ENCODE measurements at places on chromosomes 3 and 15.

- DNase-seq: peak; percentile 90
Observed at GRCh38 chr3:25448750-25449692, 21.0 kb downstream of the RARB start.

GRCh38 chr15:68340726-68341671 lies 63.5 kb downstream of the FEM1B start:
- DNase-seq: no peak

GRCh38 chr15:61295239-61295638 lies 66.1 kb upstream of the RORA start:
- DNase-seq: no peak

- DNase-seq: no peak
Observed at GRCh38 chr3:147415874-147416273, 6.7 kb downstream of the ZIC1 start.

GRCh38 chr15:44300572-44300971 lies 12.1 kb downstream of the GOLM2 start:
- DNase-seq: no peak

GRCh38 chr3:25574172-25574765 lies 90.4 kb downstream of the TOP2B start:
- DNase-seq: no peak

GRCh38 chr3:66354001-66354400 lies 133.2 kb downstream of the SLC25A26 start:
- DNase-seq: no peak

GRCh38 chr15:101411085-101411484 lies 78.4 kb downstream of the PCSK6 start:
- no peak for DNase-seq

- no peak for DNase-seq
Observed at GRCh38 chr3:147311716-147312115, 94.6 kb downstream of the ZIC4 start.

DNA sequence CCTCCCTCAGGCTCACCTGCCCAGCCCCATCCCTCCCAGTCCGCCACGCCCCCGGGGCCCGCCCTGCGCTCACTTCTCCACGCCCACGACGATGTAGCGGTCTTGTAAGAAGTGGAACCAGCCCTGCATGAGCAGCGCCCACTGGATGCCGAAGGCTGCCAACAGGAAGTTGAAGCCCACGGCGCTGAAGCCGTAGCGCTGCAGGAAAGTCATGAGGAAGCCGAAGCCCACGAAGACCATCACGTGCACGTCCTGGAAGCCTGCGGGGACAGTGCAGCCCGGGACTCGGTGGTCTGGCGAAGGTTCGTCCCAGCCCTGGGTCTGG lies 9.7 kb downstream of the RHCG start:
- DNase-seq: peak; percentile 56

DNA sequence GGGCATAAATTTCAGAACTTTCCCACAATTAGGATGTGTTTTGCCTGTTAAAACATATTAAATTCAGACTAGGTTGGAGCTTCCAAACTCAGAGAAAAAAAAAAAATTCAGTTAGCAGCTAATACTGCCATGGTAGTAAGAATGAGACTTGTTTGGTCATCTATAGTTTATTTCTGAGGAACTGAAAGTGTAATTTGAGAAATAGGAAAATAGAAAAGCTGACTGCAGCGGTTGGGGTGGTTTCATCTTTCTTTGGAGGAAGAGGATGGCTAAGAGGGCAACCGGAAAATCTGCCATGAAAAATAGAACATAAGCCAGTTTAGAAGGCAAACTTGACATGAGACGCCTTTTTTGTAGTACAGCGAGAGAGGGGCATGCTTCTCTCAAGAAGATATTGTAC lies 371.2 kb upstream of the ROBO2 start:
- DNase-seq: no peak

- no peak for DNase-seq
Observed at GRCh38 chr3:98754483-98754882, 8.7 kb upstream of the ST3GAL6 start.

DNA sequence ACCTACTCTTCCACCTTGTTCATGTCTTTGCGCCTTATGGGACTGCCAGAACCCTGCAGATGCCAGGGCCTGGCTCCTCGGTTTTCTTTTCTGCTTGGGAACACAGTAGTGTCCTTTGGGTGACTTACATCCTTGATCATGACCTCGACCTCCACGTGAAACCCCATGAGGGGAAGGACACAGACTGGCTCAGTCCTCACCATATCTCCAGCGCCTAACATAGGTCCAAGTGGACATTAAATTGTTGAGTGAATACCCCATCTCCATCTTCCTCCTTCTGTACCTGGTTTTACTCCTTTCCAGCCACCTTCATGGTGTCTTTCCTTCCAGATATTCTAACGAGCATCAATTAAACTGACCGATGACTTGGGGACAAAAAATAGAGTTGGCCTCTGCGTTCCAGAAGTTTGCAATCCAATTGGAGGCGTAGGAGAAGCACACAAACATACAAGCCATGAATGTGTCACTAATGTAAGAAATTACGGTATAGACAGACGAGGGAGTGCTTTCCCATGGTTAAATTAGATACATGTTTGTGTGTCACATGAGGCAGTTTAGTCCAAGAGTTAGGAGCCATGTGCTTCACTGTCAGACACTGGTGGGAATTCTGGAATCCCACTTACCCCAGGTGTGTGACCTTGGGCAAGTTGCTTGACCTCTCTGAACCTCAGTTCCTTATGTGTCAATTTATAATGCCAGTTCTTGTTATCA lies 907 bp upstream of the HERC1 start:
- DNase-seq: no peak

- peak; percentile 63 for DNase-seq
Observed at GRCh38 chr15:43441316-43441715, 51.6 kb downstream of the TP53BP1 start.

DNA sequence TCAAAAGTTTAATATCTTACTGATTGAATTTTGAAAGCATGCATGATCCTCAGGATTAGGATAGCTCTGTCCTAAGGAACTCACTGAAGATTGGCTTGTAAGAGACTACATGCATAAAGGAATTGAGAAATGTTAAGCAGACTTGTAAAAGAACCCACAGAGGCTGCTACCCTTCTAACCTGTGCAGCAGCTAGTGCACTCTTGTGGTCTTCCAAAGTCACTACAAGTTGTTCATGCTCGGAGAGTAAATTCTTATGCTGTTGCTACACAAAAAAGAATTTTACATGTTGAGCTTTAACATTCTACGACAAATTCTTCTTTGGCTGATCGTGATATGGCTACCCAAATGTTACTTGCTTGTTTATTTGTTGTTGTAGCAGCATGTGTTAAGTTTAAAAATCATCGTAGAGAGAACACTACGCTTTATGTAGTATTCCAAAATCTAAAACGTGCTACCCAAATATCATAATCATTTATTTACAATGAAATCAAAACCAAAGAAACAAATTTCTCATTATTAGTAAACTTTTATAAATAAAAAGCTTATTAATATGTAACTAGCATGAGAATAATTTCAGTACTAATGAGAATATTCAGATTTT lies 55.0 kb downstream of the GOLIM4 start:
- DNase-seq: peak; percentile 74

- DNase-seq: no peak
Observed at GRCh38 chr3:127821394-127821793, 921 bp downstream of the MGLL start.

DNA sequence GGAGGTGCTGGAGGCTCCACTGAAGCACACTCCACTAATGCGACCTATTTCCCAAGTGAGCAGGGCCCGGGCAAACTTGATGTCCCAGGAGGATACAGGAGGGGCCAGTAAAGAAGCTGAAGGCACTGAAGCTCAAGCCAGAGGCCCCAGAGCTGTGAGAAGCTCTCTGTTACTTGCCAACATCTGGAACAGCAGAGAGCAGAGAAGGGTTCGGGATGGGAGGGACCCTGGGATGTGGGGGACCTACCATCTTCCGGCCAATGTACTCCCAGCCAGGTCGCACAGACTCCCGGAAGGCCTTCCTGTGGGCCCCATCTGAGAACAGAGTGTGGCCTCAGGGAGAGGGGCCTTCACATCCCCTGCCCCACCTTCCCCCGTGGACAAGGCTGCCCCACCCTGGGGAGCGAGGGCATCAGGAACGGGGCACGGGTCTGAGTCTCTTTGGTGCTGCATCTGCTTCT lies 3.1 kb downstream of the HHATL start:
- DNase-seq: no peak

- peak; percentile 29 for DNase-seq
Observed at GRCh38 chr15:60301024-60301423, 96.8 kb downstream of the ANXA2 start.

GRCh38 chr3:57943525-57944495 lies 64.4 kb upstream of the FLNB start:
- no peak for DNase-seq

DNA sequence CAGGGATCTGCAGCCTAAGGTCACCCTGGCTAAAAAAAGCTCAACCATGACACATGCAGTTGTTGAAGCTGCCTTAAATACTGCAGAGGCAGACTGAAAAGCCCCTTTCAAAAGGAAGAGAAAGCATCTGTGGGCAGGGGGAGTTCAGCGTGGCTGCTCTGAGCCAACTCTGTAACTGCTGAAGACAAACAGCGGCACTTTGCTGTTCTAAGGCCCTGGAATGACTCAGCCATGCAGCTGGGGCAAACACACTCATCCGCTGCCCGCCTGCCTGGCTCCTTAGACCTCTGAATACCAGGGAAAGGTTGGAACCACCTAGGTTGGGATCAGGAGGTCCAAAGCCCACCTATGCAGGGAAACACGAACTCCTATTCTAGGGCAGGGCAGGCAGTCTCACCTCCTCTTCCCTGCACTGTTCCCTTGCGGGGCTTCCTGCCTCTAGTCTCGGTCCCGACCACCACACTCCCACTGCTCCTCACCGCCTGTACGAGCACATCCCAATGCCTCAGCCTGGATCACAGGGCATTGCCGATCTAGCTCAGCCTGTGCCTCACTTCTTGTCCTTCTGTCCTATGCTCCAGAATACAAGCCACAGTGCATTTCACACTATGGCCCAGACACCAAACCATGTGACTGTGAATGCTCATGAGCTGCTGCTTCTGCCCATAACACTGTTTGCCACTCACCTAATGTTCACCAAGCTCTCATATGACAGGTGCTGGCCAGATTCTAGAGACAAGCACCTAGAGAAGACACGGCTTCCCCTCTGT lies 6.6 kb upstream of the MUSTN1 start:
- DNase-seq: no peak

- no peak for DNase-seq
Observed at GRCh38 chr3:197807969-197808587, 17.0 kb downstream of the LRCH3 start.

DNA sequence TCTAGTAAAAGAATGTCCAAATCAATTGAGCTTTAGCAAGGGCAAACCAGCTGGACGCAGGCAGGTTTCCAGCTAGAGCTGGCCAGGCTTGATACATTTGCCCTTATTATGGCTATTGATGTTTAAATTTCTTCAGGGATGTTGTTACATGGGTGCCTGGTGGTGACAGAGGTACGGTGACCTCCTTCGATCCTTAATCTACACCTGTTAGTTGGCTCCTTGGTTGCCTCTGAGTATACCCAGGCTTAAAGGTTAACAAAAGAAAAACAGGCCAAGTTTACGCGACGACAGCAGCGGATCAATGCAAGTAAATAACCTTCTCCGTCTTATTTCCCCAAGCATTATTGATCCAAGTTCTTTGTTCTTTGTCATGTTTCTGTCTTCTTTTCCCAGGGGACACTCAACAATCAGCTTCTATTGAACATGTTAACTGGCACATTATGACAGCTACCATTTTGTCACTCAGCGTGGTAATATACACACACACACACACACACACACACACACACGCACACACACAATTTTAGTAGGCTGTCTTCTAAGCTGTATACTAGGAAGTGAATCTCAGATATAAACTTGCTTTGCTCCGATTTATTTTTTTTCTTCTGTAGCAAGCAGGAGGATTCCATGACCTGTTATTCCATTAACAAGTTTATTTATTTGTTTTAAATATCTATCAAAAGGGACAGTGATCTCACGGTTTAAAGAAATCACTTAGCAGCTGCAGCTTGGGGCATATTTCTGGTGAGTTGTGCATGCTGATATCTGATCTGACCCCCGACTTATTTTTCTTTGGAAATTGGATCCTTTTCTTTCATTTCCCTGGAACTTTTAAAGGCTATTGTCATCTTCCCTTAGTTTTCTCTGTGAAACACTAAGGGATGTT lies 844.7 kb downstream of the MCTP2 start:
- DNase-seq: no peak

GRCh38 chr3:89584398-89584797 lies 477.0 kb downstream of the EPHA3 start:
- DNase-seq: no peak

DNA sequence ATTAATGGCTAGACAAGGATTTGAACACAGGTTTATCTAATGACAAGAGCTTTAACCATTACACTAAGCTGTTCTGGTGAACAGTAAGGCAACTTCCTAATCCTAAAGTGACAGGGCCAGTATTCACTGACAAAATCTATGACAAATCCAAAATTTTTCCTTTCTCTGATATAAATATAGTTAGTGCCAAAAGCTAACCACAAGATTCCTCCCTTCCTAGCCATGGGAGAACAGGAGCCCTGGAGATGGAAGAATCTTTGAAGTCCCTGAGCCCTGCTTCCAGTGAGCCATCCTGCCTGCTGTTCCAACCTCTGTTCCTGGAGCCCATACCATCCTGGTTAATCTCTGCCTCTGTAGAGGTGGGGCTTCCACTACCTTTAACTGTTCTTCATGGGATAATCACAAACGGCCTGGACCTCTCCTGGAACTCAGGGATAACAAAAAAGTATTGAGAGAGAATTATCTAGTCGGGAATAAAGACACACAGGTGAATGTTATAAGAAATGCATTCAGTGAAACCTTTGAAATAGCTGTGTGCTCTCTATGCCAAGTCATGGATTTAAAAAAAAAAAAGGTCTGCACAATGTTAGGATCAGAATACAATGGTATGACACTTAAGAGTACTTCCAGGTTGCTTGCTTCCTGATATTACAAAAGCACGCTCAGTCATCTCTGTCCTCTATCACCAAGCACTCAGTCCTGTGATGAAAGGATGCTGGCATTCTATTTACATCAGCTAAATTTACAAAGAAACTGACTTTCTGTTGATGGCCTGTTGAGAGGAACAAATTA lies 235.8 kb downstream of the SUCLG2 start:
- DNase-seq: no peak

DNA sequence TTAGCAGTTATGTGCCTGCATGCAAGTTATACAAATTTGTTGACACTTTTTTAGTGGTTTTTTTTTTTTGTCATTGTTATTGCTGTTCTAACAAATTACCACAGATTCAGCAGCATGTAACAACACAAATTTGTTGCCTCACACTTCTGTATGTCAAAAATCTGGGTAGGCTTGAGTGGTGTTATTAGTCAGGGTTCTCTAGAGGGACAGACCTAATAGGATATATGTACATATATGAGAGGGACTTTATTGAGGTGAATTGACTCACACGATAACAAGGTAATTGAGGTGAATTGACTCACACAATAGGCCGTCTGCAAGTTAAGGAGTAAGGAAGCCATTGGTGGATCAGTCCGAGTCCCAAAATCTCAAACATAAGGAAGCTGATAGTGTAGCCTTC lies 15.0 kb upstream of the PLSCR1 start:
- DNase-seq: no peak

GRCh38 chr3:117700573-117701360 lies 991.2 kb downstream of the TUSC7 start:
- no peak for DNase-seq

DNA sequence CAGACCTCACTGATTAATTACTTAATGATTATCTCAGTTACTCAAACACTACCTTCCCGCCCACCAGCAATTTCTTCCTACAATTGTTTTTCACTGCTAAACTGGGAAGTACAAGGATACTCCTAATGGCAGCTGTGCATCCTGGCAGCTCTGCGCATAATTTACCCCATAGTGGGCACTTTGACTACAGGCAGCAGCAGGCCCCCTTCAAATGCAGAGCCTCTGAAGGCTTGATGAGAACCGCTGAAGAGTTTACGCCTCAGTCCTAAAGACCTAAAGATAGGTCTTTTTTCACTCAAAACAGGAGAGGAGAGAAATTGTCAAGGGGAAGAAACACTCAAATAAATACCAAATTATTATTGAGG lies 10.7 kb downstream of the CCDC32 start:
- peak; percentile 21 for DNase-seq

Data from A673 (cell line).